ENCODE measurements at places on chromosomes 2 and 18. TPM values are rescaled to one million over a fixed set of nuclear protein-coding genes. Genes with fewer than 3 reads are reported as not detected.
A peak's percentile ranks its signal among the peaks of the same experiment; 100 is the strongest.

DNA sequence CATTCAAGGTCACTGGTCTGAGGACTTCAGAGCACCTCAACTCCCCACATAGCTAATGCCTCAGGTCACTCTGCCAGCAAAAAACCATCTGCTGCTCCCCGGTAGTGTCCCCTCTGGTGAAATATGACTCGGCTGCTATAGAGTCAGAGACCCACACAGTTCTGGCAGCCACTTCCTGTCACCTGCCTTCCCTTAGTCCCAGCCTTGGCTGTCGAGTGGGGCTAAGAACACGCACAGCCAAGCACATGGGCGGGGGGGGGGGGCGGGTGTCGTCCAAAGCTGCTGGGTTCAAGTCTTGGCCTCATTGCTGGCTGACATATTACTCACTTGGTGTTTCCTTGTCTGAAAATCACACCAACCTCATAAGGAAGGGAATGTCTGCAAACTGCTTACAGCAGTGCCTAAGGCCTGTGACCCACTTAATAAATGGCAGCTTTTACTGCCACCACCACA, 37.5 kb downstream of the POLR1A start:
- no peak for DNase-seq

The HOXD13 gene
- not detected for total RNA-seq

- no peak for DNase-seq
Measured at GRCh38 chr2:205776720-205777119, 94.4 kb downstream of the NRP2 start.

DNA sequence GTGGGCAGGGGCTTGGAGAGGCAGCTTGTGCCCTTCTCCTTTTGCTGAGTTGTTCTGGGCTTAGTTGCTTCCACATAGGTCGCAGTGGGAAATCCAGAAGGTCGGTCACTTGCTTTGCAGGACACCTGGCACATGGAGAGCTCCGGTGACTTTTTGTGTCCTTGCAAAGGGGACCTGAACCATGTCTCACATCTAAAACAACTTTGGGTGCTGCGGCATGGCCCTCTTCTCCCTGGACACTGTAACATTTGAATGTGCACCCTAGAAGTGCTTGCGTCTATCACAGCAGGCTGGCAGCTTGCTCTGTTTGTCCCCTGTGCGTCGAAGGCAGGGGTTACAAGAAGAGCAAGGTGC, 189.9 kb upstream of the TWIST2 start:
- DNase-seq, result no peak

- DNase-seq, result no peak
Measured at GRCh38 chr2:38691994-38692393, 26.1 kb downstream of the GALM start.

DNA sequence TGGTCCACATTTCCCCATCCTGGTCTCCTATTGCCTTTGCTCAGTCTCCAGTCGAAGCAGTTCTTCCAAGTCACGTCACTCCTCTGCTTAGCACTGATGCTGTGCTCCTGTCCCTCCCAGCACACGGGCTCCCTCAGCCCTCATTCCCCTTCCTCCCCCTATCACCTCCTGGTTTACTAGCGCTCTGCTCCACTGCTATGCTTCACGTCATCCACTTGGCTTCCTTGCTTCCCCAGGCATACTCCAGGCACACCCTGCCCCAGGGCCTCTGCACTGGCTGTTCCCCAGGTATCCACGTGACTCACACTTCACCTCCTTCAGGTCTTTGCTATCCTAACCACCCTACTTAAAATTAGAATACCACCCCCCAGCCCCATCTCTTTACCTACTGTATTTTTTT, 269.3 kb downstream of the GLI2 start:
- DNase-seq, result no peak

The DGUOK gene
- total RNA-seq, result 17.7 TPM

The ABCB11 gene
- total RNA-seq, result 0.13 TPM

- DNase-seq, result no peak
Measured at GRCh38 chr2:164896634-164897355, 55.2 kb upstream of the COBLL1 start.

GRCh38 chr2:220068846-220069245, 441.4 kb downstream of the SLC4A3 start:
- no peak for DNase-seq

GRCh38 chr2:12173271-12173942, 427.0 kb downstream of the LPIN1 start:
- DNase-seq, result no peak

GRCh38 chr2:26602575-26602974, 38.6 kb downstream of the CIB4 start:
- DNase-seq, result no peak

GRCh38 chr18:2173486-2173885, 397.8 kb downstream of the METTL4 start:
- peak; percentile 48 for DNase-seq

- no peak for DNase-seq
Measured at GRCh38 chr2:141482697-141483096, 648.1 kb downstream of the LRP1B start.

- DNase-seq, result no peak
Measured at GRCh38 chr2:65393743-65394422, 38.5 kb downstream of the SPRED2 start.

DNA sequence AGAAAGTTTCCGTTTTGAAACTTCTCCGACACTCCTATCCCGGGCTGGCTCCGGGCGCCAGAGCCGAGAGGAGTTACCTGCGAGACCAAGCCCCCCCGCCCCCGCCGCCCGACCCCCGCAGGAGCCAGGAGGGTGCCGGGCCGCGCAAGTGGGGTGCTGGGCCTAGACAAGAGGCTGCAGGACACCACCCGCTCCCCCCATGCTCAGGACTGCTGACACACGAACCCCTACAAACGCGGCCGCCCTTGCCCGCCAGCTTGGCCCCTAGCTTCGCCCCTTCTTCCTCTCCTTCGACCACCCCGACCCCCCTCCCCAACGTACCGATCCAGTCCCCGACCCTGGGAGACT, 497 bp downstream of the PLA2R1 start:
- DNase-seq, result peak; percentile 49

DNA sequence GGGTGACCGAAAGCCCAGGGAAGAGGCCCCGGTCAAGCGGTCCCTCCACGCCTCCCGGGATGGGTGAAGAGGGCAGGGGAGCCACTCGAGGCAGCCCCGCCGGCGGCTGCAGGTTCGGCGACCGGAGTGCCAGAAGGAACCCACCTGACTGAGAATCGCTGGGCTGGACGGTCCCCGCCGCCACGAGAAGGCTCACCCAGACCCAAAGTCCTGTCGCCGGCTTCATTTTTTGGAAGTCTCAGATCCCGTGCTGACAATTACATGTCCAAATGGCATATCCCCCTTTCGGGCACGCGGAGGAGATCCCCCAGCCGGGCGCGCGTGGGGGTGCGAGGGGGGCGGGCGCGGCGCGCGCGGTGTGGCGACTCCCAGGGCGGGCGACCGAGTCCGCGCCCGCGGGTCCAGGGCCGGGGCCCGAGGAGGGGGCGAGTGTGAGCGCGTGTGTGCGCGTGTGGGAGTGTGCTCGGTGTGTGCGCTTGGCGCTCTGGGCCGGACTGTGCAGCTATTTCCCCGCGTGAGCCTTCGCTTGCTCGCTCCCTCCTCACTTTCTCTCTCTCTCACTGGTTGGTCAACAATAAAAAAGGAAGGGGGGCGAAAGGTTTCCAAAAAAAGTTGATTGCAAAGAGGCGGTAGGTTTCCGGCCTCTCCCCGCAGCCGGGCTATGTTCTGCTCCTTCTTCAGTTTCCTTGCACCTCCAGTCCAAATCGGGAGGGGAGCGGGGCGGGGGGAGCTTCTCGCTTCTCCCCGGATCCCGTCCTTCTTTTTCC, at the start of gene ERBB4:
Gene ERBB4 (minus strand): TSS at position 498 of the 767 bp plus-strand sequence. CDS start 272 bp downstream, at position 226.
- DNase-seq, result peak; percentile 61

The ZBTB7C gene
- total RNA-seq, result 2.6 TPM

DNA sequence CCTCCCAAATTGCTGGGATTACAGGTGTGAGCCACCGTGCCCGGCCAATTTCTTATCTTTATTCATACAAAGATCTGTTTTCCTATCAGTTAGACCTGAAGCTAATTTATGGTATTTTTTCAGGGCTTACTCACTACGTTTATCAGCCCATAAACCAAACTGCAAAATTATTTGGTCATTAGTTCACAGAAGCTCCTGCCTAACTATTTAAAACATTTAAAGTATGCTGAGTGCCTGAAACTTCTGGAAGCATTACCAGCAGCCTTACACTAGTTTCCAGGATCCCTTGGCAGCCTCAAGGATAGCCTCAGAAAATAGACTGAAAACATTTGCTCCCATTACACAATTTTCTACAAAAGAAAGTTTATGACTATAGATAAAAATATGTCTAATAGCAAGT, 68.8 kb downstream of the GALNT13 start:
- no peak for DNase-seq

- DNase-seq, result peak; percentile 63
Measured at GRCh38 chr2:219441451-219442255, 7.0 kb downstream of the SPEG start.

DNA sequence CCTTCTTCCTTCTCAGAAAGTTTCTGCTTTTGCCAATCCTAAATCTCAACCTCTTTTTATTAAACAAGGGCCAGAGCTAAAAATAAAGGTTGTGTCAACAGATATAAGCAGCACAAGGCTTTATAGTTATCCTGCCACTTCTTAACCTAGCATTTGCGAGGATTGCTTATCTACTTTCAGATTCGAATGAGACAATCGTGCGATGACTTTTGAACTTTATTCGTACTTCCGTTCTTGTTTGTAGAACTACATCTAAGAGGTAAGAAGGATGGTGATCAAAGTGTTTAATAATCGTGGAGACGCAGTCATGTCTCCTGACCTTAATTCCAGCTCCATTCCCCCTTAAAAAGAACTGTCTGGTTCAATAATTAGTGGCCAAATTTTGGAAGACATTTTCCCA, 578.6 kb downstream of the PIK3C3 start:
- DNase-seq, result no peak

The REG3G gene
- not detected for total RNA-seq

- DNase-seq, result no peak
Measured at GRCh38 chr2:44119878-44120277, 48.8 kb upstream of the PPM1B start.

DNA sequence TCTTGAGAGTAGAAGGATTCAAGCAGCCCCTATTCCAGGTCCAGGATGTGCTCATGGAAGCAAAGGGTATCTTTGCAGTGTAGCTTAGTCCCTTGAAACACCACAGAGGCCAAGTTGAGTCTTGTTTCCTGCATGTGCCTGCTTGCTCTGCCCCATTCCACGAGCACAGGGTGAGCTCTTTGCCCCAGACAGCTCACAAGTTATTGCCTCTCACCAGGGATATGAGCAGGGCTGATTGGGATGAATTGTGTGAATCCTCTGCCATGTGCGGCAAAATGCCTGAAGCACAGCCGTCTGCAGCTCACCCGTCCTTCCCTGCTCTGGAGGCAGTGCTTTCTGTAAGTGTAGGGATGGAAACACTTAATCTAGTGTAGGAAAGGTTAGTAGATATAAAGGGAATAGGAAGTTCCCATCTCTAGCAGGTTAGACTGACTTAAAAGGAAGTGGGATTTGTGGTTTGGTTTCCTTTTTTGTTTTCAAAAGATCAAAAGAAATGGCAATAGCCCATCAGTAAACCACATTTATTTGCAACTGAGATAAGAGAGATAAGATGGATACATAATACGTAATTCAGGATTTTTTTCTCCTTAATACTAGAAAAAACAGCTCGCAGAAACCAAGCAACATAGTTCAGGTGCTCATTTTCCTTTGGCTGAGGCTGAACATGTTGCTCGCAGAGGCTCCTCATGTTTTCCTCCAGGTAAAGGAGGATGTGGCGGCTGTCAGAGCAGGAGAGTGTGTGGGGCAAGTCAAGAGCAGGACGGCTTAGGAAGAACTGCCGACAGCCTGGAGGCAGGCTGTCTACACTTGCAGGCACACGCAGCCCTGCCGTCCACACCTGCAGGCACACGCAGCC, 41.4 kb downstream of the TMEM182 start:
- DNase-seq, result no peak

The MFSD6 gene
- total RNA-seq, result 21.8 TPM

GRCh38 chr2:124776332-124776731, 751.2 kb downstream of the CNTNAP5 start:
- no peak for DNase-seq

DNA sequence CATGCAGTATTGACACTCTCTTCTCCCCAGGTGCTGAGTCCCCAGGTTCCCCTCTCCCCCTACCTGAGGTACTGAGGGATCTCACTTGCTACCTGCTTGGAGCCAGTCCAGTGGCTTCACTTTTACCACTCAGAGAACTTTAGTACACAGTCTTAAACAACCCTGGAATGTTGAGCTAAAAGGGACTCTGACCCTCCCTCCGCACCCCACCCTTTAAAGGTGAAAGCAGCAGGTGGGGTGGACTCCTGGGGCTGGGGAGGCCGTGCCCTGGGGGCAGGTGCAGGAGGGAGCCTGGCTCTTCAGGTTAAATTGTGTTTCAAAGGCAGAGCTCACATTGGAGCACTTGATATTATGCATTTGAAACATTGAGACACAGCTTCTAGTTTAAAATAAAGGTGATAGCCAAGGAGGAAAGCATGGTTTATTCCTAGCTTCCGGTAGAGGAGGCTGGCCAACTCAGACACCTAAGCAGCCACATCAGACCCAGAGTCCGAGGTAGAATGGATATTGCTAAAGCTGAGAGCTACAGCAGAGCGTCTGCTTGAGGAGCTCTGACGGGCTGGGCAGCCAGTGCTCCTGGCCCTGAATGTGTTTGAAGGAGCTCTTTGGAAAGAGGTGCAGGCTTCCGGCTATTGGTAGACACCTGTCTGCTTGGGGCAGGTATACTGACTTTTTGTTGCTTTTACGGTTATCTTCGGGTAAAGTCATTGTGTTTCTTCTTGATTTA, 196.4 kb downstream of the AGAP1 start:
- DNase-seq, result no peak

DNA sequence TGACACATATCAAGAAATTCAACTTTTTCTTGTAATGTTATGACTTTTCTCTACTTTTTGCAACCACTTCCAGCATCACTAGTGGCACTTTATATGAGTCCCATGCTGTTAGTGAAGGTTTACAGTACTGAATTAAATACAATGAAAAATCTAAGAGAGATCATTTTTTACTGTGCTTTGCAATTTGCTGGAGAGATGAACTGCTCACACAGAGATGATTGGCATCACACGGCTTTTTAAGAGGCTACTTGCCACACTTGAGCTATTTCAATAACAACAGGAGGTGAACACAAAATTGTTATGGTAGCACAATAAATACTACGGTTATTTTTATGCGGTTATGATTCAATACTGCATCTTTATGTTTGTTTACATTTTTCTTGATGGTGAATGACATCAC, 88.9 kb downstream of the DAW1 start:
- DNase-seq, result no peak

- no peak for DNase-seq
Measured at GRCh38 chr18:55012008-55012407, 52.7 kb upstream of the CCDC68 start.

- DNase-seq, result no peak
Measured at GRCh38 chr18:12017081-12017480, 35.8 kb downstream of the IMPA2 start.

DNA sequence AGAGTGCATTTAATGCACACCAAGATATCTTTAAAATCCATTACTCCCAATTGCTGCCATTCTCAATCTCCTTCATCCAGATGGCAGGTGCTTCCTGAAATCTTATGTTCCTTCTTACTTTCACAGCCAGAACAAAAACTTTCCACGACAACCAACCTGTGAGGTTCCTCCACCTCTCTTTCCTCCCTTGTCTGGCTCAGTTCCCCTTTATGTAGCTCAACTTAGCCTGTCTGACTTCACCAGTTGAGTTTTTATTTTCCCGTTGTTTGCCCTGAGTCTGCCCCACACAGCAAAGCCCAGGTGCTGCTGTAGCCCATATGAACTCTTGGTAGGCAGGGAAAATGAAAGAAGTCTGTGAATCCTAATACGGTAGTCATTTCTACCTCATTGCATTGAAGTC, 112.5 kb downstream of the MREG start:
- no peak for DNase-seq
